ENCODE measurements at places on chromosomes 5 and 9.

DNA sequence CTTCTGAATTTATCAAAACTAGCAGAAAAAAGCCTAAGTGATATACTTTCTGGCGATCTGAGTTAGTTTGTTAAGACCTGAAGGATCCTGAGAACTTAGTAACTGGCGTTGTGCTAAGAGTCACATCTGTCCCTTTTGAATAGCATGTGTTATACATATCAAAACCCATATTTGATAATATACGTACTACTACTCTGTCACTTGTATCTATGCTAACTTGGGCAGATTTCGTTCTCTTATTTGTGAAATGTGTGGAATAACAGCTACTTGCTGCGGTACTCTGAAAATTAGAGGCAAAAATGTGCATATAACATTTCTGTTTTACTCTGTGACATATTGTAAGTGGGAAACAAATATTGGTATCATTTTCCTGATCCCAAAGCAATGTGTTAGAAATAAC, 126.4 kb downstream of the PARP8 start:
- DNase-seq, result no peak

DNA sequence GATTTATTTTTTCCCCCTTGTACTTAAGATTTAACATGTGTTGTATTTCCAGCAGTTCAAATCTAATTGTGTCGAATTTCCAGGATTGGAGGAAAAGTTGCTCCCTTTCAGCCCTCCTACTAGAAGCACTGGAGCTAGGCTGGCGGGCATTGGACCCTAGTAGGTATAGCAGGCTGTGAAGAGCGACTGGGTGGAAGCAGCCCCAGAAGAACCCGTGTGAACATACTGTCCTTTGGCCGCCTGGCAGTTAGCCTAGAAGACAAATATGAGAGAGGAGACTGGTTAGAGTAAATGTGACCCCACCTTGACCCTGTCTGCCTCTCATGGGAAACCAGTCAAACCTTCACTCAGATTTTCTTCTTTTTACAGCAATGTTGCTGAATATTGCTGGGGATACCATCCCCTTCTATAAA, 13.9 kb downstream of the ALDOB start:
- no peak for DNase-seq

GRCh38 chr5:101626572-101626971, 669.5 kb downstream of the SLCO4C1 start:
- no peak for DNase-seq

DNA sequence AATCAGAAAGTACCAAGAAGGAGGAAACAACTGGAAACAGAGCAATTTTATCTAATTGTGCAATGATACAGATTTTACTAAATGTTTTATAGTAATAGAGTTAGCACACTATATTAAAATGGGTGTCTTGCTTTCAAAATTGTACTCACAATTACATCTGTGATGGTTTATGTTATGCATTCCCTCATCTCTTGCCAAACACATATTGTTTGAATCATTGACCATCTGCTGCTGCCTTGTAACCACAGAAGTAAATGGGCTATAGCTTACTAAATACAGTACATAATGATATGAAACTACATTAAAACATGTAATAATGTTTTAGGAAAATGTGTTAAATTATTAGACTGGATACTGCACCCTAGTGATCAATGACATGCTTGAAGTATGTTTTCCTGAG, 158.1 kb downstream of the SLC25A46 start:
- no peak for DNase-seq

DNA sequence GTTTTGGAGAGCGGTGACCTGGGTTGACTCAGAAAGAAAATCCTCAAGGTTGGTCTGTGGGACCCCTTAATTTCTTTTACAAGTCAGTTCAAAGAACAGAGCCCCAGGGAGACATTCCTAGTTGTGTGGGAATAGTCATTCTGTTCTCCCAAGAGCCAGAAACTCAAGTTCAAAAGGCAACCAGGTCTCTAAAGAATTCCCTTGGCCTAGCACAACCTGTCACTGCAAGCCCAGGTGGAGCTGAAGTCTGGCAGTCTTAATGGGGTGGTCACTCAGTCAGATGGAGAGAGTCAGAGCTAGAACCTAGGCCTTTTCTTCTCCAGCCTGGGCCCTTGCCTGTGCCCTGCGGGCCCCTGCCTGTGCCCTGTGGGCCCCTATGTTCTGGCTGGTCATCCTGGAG, 37.5 kb upstream of the CDKN2AIPNL start:
- no peak for DNase-seq

- DNase-seq, result no peak
These were observed 376.1 kb downstream of the BRINP1 start for GRCh38 chr9:118992813-118993794.

GRCh38 chr5:33800241-33800950, 91.4 kb downstream of the ADAMTS12 start:
- no peak for DNase-seq

DNA sequence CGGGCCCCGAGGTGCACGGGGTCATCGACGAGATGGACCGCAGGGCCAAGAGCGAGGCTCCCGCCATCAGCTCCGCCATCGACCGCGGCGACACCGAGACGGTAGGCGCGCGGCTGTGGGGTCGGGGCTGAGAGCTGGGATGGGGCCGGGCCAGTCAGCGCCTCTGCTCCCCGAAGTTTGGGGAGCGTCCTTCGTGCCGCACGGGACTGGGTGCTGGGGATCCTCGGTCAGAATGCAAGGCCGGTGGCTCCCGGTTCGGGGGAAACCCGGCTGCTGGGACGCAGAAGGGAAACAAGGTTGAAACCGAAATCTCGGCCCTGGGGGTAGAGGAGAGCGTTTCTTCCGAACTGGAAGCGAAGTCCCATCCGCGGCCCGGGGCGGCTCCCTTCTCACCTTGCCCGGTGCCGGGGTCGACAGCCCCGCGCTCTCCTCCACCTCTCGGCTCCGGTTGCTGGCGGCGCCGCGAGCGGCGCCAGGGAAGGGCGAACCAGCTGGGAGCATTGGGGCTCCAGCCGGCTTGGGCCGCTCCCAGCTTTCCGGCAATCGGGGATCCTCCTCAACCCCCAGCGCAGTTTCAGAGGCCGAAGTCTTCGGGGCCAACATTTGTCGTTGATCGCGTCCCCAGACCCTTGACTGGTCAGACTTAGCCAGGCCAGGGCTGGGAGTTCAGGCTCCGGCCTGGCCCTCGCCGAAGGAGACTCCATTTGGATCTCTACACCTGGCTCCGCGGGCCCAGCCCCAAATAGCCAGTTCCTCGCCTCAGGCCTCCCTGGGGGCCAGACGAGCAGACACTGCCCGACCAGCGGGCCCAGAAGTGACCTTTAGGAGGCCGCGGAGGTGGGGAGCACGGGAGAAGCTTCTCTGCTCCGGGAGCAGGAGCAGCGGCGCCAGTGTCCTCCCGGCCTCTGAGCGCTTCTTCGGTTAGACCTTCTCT, 1.1 kb downstream of the LHX2 start:
- no peak for DNase-seq

GRCh38 chr5:14212838-14213237, 69.7 kb downstream of the TRIO start:
- no peak for DNase-seq

DNA sequence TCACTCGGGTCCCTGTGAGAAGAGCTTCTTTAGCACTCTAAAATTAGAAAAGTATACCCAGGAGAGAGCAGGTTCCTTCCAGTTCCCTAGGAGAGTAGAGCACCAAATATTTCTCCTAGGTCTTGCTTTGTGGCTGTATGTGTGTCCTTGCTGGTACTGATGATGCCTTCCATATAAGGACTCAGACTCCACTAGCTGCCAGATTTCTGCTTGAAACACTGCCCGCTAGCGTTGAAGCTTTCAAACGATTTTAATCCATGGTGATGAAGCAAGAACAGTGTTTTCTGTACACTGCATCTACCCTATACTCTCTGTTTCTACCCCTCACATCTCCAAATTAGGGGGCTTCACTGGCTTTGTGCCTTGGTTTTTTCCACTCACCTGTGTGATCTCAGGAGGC, 2.4 kb upstream of the SMC2 start:
- no peak for DNase-seq

GRCh38 chr9:38358390-38359296, 33.9 kb upstream of the ALDH1B1 start:
- DNase-seq, result no peak

GRCh38 chr5:6455571-6456200, 7.0 kb downstream of the UBE2QL1 start:
- DNase-seq, result no peak

- DNase-seq, result no peak
These were observed 58.6 kb downstream of the PCDHGC5 start for GRCh38 chr5:141547488-141547887.

DNA sequence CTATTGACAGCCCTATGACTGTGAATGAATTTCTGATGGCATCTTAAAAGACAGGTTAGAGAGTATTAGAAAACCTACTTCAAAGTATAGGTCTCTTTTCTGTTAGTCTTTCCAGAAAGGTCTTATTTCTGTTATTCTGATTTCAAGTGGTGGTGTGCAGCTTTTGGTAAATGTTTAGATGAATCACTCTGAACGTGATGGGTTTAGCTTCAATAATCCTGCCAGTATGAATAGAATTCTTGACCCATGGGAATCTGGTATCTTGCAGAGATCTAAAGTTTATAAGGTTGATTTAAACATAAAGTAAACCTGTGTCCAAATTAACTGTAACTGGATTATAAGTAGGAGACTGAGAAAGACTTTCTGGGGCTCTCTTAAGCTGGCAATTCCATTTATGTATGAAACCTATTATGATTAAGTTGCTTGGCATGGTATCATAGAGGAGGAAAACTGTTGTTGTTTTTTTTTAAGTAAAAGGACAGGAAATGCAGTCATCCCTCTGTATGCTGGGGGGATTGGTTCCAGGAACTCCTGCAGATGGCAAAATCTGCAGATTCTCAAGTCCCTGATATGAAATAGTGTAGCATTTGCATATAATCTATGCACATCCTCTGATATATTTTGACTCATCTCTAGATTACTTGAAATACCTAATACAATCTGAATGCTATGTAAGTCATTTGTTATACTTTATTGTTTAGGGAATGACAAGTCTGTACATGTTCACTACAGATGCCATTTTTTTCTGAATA, 77.0 kb upstream of the ADAMTS19 start:
- no peak for DNase-seq

- no peak for DNase-seq
These were observed 877 bp downstream of the SH3GLB2 start for GRCh38 chr9:129027224-129027684.

GRCh38 chr9:123825342-123826060, 104.4 kb downstream of the DENND1A start:
- DNase-seq, result no peak

GRCh38 chr5:56824019-56824418, 8.7 kb downstream of the MAP3K1 start:
- DNase-seq, result no peak

- peak; percentile 17 for DNase-seq
These were observed at the start of gene STING1 for GRCh38 chr5:139482050-139482889. STING1 (minus strand) TSS chr5:139482758; CDS start chr5:139481704, 1,054 bp downstream.

DNA sequence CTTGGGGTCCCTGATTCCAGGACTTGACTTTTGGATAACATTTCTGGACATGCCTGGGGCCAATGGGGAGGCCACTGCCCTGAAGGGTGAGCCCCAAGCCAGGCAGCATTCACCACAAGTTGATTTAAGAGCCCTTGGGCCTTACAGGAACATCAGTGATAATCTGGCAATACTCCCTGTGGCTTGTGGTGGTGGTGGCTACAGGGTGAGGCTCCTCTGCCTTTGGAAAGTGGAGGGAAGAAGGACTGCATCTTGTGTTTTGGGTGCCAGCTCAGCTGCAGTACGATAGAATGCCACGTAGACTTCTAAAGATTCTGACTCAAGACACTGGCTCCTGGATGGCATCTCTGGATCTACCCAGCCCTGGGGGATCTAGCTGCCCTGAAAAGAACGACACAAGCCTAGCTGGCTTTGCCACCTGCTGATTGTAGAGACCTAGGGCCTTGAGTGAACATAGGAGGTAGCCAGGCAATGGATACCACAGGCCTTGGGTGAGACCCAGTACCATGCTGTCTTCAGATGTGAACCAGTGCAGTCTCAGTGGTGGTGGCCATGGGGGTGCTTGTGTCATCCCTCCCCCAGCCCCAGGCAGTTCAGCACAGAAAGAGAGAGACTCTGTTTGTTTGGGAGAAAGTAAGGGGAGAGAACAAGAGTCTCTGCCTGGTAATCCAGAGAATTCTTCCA, 79.0 kb upstream of the DAP start:
- DNase-seq, result no peak

DNA sequence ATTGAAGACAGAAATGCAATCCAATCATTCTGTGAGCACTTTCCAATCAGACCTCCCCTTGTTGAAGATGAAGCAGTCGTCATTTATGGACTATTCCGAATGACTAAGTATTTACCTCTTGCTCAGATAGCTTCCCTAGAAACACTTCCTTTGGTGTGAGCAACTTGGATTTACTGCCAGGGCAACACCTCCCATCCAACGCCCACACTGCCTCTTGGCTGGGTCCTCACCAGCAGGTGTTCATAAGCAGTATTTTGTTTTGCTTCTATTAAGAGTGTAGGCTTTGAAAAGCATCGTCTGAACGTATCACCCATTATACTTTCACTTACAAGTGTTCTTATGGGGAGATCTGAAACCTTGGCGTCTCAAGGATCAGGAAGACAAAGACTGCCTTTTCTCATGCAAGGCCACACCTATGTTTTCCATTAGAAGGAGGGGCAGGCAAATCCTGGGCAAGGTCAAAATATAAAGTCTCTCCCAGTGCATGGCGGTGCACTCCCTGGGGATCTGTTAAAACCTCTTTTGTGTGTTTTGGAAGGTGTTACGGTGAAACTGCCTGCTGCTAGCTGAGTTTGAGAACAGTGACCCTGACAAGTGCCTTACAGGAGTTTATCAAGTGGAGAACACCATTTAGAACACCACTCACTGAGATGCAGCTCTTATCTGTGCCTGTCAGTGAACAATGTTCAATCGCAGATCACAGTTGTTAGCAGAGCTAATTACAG, 10.6 kb upstream of the MARCHF3 start:
- DNase-seq, result no peak

DNA sequence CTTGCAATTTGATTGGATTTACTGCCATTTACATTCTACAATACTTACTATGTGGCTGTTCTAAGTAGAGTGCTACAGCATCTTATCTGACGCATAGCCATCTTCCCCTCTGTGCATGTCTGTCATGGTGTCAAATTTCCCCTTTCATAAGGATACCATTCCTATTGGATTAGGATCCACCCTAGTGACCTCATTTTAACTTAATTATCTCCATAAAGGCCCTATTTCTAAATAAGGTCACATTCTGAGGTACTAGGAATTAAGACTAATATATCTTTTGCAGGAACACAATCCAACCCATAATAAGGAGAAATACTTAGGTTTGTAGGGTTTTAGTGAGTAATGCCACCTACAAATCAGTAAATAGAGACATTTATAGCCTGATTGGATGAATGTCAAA, 268.0 kb downstream of the ADAMTSL1 start:
- DNase-seq, result no peak

- DNase-seq, result no peak
These were observed 14.8 kb downstream of the ASPN start for GRCh38 chr9:92467511-92467910.

GRCh38 chr5:131460867-131461572, 174.0 kb downstream of the RAPGEF6 start:
- no peak for DNase-seq

DNA sequence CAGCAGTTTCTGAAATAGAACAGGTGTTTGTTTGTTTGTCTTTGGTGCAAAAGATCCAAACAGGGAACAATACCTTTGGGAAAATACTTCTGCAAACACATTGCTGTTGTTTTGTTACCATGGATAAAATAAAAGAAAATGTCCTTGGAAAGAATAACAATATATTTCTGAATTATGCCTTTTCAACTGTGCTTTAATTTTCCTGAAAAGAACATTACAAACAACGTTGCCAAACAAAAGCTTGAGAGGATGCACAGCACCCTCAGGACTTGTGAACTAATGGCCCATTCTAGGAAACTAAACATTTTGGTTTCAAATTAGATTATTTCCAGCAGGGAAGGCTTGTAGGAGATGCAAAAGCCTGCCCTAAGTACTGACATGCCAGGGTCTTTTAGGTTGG, 967.2 kb downstream of the TLE4 start:
- DNase-seq, result no peak

- no peak for DNase-seq
These were observed 112.9 kb downstream of the SPATA31D1 start for GRCh38 chr9:82101475-82101874.

Measured in stimulated activated naive B cell treated with anti-CD40 and anti-IgM and Interleukin-4, amounts not matched to agents 10 μg/mL and 1 μg/mL and 100 μg/mL, for 72 hours (primary cell).